NCI-H187 (cell line): ENCODE measurements at places on chromosomes 2 and 18.

DNA sequence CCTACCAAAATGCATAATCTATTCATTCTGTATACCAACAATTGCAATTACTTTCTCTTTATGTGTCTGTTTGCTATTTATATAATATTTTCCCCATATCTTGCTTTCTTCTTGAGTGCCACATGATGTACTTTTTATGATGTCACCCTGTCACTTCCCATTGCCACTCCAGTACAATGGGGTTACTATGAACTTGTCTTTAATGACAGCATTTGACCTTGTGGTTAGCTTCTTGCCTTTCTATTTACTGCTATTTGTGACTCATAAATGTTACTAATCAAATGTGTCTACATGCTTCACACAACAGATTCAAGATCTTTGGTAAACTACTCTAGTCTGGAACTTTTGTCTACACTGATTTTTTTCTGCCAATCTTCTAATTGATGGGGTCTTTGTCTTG is 486.3 kb downstream of the NR4A2 start:
- no peak for DNase-seq

DNA sequence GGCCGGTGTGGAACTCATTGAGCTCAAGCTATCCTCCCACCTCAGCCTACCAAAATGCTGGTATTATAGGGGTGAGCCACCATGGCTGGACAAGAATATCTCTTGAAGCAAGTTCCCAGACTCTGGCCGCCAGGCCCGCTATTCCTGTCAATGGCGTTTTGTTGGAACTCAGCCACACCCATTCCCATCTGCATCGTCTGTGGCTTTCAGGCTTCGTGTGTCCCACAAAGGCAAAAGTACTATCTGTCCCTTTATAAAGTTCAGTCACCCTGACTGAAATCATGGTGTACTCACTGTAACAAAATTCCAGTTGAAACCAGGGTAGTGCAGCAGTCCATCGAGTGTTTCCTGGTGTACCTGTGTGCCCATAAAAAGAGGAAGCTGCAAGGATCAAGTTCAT is 96.7 kb downstream of the SH3BP4 start:
- no peak for DNase-seq

DNA sequence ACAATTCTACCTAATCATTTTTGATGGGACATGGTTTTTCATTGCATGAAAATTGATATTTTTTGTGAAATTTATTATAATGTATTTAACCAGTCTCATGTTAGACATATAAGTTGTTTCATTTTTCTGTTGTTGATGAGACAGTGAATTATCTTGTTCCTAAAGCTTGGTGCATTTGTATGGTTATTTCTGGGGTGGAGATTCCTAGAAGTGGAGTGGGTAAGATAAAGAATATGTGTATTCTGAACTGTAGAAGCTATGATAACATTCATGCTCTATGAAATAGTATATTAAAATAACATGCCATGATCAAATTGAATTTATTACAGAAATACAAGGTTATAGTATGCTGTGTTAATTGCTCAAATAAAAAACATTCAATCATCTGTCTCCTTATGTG is 69.2 kb downstream of the BOLA3 start:
- no peak for DNase-seq

DNA sequence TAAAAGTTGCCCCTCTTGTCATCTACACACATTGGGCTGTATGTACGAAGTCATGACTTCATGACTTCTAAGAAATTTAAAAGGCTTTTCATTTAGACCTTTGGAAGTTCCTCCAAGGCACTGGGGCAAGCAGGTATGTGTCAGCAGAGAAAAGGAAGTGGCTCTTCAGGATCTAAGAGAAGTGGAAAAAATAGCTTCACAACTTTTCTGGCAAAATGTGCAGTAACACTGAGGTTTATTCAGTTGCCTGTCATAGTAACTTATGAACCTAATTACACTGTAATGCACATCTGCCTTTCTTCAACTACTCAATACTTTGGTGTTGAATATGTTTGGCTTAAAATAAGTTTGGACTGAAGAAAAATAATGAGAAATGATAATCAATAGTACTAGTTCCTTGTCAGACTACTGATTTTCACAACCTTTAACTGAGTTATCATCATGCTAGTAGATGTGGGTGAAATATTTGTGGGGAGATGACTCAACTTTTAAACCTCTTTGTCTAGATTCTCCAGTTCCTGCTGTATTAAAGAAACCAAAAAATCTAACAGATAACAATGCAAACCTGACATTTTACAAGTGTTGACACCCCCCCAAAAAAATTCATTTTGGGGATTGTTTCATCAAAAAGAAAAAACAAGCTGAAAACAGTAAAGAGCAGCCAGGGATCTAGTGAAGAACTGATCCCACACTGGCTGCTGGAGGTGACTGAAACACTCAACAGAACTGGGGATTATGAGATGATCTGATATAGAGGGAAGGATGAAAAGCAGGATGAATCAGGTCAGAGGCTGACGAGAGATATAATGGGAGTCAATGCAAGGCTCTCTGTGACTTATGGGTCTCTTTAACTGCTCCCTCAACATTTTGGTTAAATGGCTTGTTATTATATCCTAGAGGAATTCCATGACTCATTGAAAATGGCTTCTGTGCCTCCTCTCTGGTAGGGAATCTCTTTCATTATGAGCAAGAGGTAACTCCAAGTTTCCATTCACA is 84.6 kb downstream of the COLEC12 start:
- no peak for DNase-seq

DNA sequence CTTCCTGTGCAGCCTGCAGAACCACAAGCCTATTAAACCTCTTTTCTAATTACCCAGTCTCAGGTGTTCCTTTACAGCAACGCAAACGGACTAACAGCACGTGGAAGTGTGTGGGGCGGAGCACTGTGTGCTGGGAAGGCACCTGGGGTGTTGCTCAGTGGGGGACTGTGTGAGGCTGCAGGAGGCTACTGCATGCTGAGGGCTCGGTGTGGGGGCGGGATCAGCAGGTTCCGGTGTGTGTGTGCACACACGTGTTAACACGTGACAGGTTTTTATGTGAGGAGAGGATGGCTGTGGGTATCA is 58.9 kb downstream of the ANKMY1 start:
- no peak for DNase-seq

- DNase-seq: peak; percentile 60
These were observed 265.3 kb downstream of the SETBP1 start for GRCh38 chr18:44945888-44946401.

GRCh38 chr2:42072349-42073118 is 24.7 kb downstream of the PKDCC start:
- DNase-seq: no peak

DNA sequence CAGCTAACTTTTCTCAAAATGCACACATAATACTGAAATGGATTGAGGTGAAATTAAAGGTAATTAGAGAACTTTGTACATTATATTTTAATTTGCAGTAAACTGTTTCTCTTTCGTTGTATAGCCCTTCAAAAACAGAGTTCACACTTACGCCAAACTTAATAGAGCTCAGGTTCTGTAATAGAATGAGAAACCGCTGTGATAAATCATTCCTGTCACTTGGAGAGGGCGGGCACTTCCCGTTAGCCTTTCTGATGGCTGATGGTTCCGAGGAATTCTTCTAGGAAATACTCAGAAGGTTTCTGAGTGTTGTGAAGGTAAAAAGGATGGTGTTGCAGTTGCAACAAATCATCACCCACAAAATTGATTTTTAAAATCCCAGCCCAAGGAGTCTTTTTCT is 155.8 kb upstream of the ALKAL2 start:
- DNase-seq: no peak

GRCh38 chr2:10412380-10412779 is 35.7 kb downstream of the ODC1 start:
- no peak for DNase-seq

GRCh38 chr2:227430639-227431038 is 41.3 kb upstream of the AGFG1 start:
- DNase-seq: no peak

- no peak for DNase-seq
These were observed 64.0 kb downstream of the INPP4A start for GRCh38 chr2:98508709-98509066.

GRCh38 chr2:145593280-145593679 is 1073.4 kb upstream of the ZEB2 start:
- DNase-seq: no peak

DNA sequence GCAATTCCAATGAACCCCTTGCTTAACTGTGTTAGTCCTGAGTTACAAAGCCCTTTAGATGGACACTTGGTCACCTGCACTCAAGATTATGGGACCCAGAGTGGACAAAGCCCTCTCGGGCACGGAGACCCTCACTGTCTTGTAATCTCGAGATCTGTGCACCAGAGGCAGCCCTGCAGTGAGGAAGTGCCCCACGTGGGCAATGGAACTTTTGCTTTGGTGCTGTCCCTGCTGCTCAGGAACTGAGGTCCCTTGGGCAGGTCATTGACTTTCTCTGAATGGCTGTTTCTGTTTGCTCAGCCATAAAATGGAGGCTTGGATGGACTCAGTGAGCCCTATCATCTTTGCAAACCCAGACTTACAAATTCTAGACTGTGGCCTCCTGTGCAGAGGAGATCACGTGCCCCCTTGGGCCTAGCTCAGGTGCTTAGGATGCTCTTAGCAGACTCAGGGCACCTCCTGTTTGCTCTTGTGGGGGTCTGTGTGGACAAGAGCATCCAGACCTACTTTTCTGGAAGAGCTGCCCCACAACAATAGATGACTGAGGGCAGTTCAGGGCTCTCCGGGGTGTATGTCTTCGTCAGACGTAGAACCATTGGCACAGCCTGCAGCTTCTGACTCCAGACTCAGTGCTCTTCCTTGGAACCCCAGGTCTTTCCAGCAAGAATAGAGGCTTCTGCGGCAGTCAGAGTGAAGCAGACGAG is 94.5 kb upstream of the HS6ST1 start:
- DNase-seq: no peak

DNA sequence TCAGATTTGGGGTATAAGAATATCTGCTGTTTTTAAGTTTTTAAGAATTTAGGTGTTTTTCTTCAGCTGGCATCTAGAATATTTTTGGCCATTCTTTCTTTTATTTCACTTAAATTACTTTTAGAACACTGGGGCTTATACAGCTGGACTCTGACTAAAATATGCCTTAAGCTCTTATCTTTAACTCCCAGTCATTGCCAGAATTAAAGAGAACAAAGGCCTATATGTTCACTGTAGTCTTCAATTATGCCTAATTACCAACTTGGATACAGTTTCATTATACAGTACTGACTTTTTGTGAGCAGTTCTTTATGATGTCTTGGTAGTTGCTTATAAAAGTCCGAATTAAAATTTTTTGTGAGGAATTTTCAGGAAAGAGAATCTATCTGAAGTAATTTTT is 192.8 kb downstream of the ZNF407 start:
- DNase-seq: no peak

DNA sequence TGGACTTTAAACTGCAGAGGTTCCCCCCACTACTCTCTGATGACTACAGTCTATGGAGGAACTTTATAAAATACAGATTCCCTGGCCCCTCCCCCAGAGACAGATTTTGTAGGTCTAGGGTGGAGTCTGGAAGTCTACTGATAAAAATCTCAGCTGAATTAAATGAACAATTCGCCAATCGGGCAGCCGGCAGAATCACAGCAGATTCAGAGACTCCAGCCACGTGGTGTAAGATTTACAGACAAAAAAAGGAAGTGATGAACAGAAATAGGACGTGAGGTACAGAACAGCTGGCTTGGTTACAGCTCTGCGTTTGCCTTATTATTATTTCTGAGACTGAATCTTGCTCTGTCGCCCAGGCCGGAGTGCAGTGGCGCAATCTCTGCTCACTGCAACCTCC is 21.4 kb upstream of the MTA3 start:
- DNase-seq: no peak
